Stimulated activated CD4-positive, alpha-beta T cell treated with anti-CD3 and anti-CD28 coated beads, TNF-alpha, amount 100 ng/mL, for 1 hour (primary cell): ENCODE measurements at places on chromosomes 12 and 14.

DNA sequence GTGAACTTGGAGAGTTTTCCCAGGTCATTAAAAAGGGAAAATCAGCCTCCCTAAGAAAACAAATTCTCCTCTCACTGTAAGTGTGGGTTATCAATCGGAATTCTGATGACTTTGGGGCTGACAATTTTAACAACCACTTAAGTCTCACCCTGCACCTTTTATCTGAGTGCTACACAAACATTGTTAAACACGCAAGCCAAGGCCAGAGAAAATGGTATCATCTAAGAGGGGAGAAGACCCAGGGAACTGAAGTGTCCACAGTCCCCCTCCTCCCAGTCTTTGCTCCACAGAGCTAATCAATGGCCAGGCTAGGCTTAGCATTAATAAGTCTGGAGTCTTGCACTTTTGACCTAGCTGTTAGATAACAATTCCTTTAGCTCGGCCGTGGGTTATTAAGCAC lies 51.7 kb upstream of the TBX5 start:
- no peak for DNase-seq

DNA sequence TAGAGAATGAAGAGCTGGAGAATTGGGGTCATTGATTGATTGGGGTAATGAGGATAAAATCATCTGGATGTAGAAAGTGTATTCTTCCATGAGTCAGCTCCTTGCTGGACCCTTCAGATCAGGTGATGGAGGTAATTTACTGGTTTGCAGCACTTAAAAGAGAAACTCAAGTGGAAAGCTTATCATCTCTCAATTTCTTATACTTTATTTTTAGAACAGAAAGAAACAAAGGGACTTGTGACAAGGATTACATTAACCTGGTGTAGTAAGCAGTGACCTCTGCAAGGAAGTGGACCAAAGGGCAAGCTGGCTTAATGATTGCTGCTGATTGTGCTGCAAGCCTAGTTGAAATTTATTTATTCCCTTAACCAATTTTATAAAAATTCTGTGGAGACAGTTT lies 405.0 kb downstream of the TRHDE start:
- DNase-seq: no peak

DNA sequence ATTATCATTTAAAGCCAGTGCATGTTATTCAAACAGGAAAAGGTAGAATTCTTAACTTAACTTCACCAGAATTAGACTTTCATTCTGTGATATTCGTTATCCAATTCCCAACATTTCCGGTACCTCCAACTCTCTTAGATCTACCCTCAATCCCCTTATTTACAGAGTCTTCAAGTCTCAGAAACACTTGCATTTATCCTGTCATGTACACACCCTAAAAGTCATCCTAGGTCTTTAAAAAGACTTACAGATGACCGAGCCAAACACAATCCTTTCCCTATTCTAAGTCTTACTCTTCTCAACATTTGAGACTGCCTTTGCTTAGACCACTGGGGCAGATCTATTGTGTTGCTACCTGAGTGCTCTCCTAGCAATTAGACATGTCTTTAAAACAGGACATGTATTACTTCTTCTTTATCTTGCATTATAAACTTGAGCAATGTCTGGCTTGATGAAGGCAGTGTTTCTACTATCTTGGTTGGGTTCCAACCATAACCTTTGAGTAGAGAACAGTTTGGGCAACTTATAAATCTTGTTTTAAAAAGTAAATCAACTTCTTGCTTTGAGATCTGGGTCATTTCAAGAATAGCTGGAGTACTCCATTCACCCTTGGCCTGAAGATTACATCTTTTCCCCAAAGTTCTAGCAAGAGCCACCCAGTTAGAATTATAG lies 140.6 kb upstream of the PLEKHG7 start:
- no peak for DNase-seq

DNA sequence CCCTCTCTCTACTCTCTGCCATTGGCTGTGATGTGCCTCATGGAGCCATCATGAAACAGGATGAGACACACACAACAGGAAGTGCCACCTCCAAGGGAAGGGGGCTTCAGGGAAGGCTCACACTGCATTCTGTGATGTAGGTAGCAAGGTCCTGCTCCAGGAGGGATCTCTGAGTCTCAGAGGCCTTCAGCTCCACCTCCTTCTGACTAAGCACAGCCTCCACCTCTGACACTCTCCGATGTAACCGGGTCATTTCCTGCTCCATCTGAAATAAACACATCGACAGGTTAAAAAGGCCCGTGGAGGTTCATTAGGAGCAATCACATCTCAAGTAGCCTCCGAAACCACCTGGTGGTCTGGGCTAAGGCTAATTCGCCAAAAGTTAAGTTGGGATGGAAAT lies 93.3 kb downstream of the CIT start:
- DNase-seq: no peak

DNA sequence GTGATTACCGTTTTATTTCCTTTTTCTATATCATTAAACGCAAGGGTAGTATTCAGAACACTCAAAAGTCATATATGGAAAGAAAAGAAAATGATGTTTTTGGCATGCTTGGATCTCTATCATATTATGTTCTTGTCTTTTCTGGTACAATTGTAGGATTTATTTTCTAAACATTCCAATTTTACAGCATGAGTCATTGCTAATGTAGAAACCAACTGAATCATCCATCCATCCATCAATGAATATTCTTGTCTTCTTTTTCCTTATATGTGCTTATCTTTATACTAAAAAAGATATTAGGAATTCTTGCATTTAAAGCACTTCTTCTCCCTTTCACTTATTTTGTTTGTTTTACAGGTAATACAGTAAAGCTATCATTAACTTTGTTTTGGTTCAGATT lies 20.4 kb upstream of the AMIGO2 start:
- no peak for DNase-seq

- no peak for DNase-seq
Measured at GRCh38 chr12:48717252-48717695, 767 bp upstream of the CCNT1 start.

DNA sequence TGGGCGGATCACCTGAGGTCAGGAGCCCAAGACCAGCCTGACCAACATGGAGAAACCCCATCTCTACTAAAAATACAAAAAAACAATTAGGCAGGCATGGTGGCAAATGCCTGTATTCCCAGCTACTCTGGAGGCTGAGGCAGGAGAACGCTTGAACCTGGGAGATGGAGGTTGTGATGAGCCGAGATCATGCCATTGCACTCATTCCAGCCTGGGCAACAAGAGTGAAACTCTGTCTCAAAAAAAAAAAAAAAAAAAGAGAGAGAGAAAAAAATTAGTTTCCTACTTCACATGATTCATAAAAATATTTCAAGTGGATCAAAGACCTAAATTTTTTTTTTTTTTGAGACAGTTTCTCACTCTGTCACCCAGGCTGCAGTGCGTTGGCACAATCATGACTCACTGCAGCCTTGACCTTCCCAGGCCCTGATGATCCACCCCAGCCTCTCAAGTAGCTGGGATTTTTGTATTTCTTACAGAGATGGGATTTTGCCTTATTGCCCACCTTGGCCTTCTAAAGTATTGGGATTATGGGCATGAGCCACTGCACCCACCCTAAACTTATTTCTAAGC lies 24.9 kb downstream of the FCF1 start:
- DNase-seq: no peak

GRCh38 chr12:116043659-116044535 lies 233.6 kb downstream of the MED13L start:
- no peak for DNase-seq

- no peak for DNase-seq
Measured at GRCh38 chr14:81388336-81388735, 11.8 kb downstream of the STON2 start.
